ENCODE measurements at places on chromosomes 6 and 20.

DNA sequence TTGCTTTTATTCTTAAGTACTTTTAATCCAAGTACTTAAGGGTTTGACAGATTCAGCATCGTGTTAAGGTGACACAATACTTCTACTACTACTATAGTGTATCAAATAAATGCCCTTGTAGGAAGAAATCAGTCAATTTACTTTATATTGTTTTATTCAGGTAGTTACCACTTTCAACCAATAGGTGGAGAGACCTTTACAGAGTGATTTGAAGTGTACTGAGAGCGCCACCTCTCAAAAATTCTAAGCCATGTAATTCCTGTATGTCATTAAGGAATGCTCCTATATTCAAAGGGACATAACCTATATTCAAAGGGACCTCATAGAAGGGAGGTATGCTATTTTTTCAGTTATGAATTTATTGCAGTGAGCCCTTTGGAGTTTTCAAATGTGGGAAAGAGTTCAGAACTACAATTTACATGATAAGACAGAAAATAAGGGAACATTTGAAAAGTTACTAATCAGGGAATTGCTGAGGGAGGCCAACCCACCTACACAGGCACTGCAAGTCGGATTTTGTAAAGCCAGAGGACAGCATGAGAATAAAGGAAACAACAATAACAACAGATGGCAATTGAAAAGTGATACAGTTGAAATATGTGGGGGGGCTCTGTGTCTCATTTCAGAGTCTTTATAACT lies 955.6 kb downstream of the TBC1D32 start:
- peak; percentile 12 for DNase-seq

DNA sequence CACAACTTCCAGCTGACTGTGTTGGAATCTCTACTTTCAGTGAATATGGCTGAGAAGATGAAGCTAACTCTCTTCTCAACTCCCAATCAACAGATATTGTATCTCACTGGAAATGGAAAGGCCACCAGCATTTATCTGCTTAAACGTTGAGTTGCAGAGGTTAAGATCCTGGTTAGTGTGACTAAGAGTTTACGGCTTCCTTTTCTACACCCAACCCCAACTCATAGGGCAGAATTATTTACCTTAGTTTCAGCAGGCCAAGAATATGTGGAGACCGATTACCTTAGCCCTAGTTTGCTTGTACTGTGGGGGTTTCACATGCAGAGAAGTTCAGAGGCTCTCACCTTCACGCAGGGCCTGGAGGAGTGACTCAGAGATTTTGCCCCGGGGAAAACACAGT lies 1026.6 kb downstream of the EYS start:
- no peak for DNase-seq

DNA sequence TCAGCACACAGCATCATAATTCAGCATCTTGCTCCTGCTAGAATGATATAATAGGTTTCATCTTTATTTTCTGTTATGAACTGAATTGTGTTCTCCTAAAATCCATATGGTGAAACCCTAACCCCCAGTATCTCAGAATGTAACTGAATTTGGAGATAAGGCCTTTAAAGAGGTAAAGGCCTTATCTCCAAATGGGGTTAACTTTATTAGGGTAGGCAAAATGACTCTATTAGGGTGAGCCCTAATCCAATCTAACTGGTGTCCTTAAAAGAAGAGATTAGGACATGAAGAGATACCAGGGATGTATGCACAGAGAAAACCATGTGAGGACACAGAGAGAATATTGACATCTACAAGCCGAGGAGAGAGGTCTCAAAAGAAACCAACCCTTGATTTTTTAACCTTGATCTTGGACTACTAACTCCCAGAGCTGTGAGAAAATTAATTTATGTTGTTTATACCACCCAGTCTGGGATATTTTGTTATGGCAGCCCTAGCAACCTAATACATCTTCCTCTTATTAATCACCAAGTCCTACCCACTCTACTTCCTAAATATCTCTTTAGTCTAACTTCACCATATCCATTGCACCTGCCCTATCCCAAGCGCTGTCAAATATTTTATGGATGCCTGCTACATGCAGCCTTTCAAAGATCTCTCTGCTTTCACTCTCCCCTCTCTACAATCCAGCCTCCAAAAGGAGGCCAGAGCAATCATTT lies 8.5 kb upstream of the MRS2 start:
- DNase-seq = no peak

- no peak for DNase-seq
These were observed 15.9 kb downstream of the BCAS1 start for GRCh38 chr20:54054516-54054915.

GRCh38 chr6:11229655-11230046 lies 2.8 kb downstream of the NEDD9 start:
- DNase-seq = no peak

- no peak for DNase-seq
These were observed 21.6 kb downstream of the SPAG4 start for GRCh38 chr20:35637276-35637675.

GRCh38 chr6:44627091-44627882 lies 239.8 kb downstream of the CDC5L start:
- no peak for DNase-seq

- DNase-seq = no peak
These were observed 155.5 kb upstream of the SLC24A3 start for GRCh38 chr20:19056909-19057308.

DNA sequence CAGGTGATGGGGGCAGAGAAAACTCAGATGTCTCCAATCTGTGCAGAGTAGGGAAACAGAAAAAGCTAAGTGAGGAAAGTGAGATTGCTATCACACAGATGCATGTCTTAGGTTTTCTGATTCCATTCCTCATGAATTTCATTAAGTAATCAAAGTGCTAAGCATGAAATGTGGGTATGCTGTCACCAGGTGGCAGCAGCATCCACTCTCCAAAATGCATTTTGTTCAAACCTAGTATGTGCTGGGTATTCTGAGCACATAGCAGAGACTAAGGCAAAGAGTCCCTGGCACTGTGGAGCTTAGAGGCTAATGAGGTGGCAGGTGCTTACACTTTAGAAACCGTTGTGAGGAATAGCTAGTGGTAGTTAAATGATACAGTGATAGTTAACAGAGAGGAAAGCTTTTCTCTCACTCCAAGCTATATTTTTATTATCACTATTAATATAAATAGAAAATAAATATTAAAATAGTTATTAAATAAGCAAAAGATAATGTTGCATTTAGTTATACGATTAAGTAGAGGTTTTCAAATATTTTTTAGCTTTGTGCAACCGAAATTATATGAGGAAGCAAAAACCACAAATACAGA lies 179.5 kb downstream of the CDH26 start:
- DNase-seq = no peak

DNA sequence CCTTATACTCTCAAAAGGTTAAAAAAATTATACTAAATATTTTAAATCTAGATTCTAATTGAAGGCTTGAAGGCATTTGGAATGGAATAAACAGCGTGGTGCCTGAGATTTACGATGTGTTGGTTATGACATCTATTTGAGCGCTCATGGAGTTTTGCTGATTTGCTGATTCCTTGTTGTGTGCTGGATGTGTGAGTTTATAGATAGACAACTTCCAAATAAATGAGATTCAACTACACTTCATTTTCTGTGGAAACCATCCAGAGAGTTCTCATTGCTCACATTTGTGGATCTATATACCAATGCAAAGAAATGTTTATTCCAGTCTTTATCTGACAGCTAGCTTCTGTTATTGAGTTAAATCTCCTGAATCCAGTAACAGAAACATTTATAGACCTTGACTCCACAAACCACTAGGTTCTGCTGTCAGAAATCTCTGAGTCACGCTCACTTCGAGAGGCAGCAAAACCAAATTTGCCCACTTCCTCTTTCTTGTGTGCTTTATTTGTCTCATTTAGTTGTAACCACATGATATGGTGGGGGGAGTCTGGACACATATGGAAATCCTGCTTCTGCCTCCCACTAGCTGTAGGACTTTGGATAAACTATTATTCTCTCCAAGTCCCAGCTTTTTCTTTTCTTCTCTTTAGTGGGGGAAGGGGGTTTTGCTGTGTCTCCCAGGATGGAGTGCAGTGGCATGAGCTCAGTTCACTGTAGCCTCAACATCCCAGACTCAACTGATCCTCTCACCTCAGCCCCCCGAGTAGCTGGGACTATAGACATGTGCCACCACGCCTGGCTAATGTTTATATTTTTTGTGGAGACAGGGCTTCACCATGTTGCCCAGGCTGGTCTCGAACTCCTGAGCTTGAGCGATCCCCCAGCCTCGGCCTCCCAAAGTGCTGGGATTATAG lies 54.5 kb downstream of the IPCEF1 start:
- DNase-seq = peak; percentile 49

- DNase-seq = no peak
These were observed 121.8 kb upstream of the HDGFL1 start for GRCh38 chr6:22447249-22448196.

- DNase-seq = peak; percentile 60
These were observed 42.0 kb downstream of the CDS2 start for GRCh38 chr20:5168651-5169396.

DNA sequence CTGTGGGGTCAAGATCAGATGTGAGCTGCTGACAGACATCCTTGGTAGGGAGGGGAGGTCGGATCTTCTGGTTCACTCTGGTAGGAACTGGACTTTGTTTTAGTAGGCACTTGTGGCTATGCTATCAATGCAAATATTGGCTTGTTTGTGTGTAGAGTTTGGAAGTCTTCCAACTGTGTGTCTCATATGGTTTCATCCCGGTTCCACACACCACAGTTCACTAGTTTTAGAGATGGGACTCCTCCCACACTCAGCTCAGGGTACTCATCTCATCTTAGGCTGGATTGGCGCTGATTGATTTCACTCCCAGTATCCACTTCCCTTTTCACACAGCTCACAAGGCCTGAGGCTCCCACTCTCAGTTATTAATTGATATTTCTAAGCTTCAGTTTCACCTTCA lies 161.3 kb downstream of the THBS2 start:
- DNase-seq = no peak

GRCh38 chr6:27517238-27517637 lies 44.3 kb upstream of the ZNF184 start:
- DNase-seq = no peak

GRCh38 chr6:168166627-168167026 lies 87.6 kb upstream of the FRMD1 start:
- DNase-seq = no peak

GRCh38 chr6:4348462-4349112 lies 213.2 kb upstream of the ECI2 start:
- peak; percentile 14 for DNase-seq

GRCh38 chr6:142822383-142822782 lies 122.6 kb downstream of the HIVEP2 start:
- DNase-seq = no peak

DNA sequence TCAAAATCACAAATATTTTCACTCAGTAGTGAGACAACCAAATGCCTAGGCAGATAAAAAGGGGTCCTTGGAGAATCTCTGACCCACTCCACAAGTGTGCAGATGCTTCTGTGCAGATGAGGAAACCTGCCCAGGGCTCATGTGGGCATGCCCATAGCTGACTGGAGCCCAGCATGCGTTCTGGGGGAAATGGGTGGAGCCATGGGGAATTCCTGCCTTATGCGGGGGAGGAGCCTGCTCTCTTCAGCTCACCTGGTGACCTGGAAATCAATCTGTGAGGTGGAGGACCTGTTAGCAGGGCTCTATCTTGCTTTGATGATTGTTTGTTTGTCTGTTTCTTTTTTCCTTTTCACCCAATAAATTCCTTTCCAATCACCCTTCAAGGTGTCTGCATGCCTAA lies 23.4 kb upstream of the PLN start:
- DNase-seq = no peak

GRCh38 chr20:32465092-32465900 lies 107.2 kb downstream of the ASXL1 start:
- DNase-seq = peak; percentile 22

DNA sequence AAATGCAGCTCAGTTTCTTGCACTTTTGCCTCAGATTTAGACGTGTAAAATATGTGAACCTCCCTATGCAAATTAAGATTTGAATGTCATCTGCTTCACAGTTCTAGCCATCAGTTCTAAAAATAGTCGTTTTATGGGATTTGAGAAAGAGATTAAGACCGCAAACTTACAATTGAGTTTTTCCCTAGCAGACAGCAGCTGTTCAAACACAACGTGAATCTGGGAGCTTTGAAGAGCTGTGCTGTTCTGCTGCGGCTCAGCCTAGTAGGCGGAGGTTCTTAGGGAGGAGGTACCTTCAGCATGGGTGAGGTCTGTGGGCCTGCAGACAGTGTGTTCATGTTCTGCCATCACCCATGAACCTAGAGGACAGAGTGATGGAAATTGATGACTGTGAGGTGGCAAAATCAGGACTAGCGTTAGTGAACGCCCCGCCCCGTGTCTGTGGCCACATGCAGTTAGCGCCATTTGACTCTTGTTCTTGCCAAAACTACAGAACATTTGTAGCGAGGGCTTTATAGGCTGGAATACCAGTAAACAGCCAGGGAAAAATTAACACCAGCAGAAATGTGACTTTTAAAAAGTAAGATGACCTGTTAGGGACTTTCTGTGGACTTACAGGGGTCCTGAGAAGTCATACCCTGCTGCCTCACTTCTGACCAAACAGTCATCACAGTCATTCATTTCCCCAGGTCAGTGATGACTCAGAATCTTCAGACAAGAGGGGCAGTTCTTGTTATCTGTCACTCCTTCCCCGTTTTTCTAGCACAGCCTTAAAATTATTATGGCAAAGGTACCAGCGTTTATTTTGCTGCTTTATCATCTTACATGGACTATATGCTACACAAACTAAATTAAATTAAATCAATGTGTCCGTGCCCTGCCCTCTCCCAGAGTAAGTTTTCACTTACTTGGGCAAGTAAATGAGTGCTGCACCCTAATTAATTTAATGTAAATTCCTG lies 84.3 kb upstream of the TMEM181 start:
- peak; percentile 58 for DNase-seq

GRCh38 chr6:41602422-41602743 lies 35.9 kb upstream of the MDFI start:
- no peak for DNase-seq

DNA sequence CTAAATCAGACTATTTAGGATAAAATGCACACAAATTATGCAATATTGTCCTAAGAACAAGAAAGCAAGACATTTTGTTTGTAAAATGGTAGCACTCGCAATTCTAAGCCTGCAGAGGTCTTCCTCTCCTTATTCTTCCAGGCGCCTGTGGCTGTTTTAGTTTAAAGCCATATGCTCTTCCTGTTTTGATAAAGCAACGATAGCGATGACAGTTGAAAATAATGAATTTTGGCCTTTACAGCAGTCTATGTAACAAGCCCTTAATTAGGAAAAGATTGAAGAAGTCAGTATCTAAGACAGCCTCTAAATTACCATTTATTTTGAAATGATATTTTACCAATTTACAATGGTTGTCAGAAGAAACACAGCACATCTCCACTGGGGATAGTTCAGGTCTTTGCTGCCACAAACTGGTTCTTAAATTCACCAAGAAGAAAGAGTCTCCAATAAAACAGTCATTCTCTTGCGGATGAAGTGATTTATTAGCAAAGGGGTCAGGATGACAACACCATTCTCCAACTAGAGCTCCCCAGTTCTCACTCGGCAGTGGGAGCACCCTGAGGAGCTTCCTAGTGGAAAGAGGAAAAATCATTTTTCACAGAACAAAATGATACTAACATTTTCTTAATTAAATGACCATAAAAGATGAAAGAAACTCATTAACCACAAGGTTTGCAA lies 21.4 kb downstream of the UBE3D start:
- DNase-seq = no peak

GRCh38 chr6:33114406-33114805 lies 38.6 kb downstream of the HLA-DPB1 start:
- no peak for DNase-seq

GRCh38 chr6:25935953-25936352 lies 5.5 kb upstream of the SLC17A2 start:
- DNase-seq = no peak

GRCh38 chr6:135920689-135921088 lies 69.2 kb downstream of the PDE7B start:
- no peak for DNase-seq

Measured in AG08395 (cell line).